HFFc6 (cell line): ENCODE measurements at places on chromosomes 16 and 17.
A peak's percentile ranks its signal among the peaks of the same experiment; 100 is the strongest.

DNA sequence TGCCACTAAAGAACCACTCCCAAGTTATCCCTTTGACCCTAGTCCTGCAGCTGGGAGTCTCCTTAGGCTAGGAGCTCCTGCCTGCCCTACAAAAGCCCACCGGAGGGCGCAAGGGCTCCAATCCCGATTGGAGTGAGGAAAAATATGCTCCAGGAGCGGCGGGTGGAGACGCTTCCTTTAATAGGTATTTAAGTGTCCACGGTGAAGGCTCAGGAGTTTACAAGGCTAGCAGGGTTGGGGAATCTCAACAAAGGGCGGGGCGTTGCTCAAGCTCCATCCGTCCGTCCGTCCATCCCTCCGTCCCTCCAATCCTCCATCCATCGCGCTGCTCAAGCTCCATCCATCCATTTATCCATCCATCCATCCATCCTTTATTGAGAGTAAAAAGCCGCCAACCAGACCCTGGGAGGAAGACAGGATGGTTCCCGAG is 556 bp upstream of the SPNS1 start:
- H3K4me1 ChIP-seq = peaks cover 26% of the 10 kb centered on the region
- H3K36me3 ChIP-seq = peaks cover 8% of the 10 kb centered on the region; the same call in 1 of the 2 replicates
- DNase-seq = peak; percentile 67
- H3K27me3 ChIP-seq = no peaks in the 10 kb centered on the region; the same call in 1 of the 2 replicates
- H3K27ac ChIP-seq = peak overlapping the region; percentile 100

GRCh38 chr17:74368341-74369081 is 1.2 kb downstream of the GPR142 start:
- H3K27me3 ChIP-seq = no peaks in the 10 kb centered on the region; the same call in none of the 2 replicates
- H3K4me3 ChIP-seq = no peak overlapping the region
- DNase-seq = no peak
- no peak overlapping the region for H3K27ac ChIP-seq
- no peaks in the 10 kb centered on the region for H3K4me1 ChIP-seq

- H3K4me1 ChIP-seq = peaks cover 6% of the 10 kb centered on the region; the same call in 1 of the 2 replicates
- no peak overlapping the region for H3K4me3 ChIP-seq
- H3K27me3 ChIP-seq = peaks cover 15% of the 10 kb centered on the region
These were observed 20.5 kb upstream of the BLMH start for GRCh38 chr17:30312226-30312625.

GRCh38 chr17:30173649-30174048 is 57.0 kb downstream of the NSRP1 start:
- peaks cover 35% of the 10 kb centered on the region for H3K36me3 ChIP-seq
- H3K27ac ChIP-seq = no peak overlapping the region

- peaks cover 8% of the 10 kb centered on the region for H3K36me3 ChIP-seq
- no peak overlapping the region for H3K4me3 ChIP-seq
- peaks cover 6% of the 10 kb centered on the region for H3K27me3 ChIP-seq
- DNase-seq = no peak
- peaks cover 83% of the 10 kb centered on the region for H3K4me1 ChIP-seq
These were observed 114.0 kb downstream of the ZNF778 start for GRCh38 chr16:89331371-89332109.

DNA sequence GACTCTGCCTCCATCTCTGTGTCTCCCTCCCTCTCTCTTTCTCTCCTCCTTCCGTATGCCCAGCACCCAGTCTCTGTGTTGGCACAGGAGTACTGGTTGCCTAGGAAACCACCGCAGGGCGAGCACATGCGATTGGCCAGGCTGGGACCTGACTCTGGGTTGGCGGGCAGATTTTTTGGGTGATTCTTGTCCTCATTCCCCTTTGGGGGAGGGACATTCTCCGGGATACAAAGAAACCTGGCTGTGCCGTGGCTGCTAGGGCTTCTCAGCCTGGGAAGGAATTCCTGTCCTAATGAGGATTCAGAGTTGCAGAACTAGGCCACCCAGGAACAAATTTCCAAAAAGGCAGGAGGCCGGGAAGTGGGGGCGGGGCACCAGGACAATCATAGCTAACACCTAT is 168.9 kb downstream of the SHISA9 start:
- H3K27ac ChIP-seq = no peak overlapping the region
- H3K27me3 ChIP-seq = peaks cover 1% of the 10 kb centered on the region; the same call in 1 of the 2 replicates

GRCh38 chr16:46895399-46896313 is 11.5 kb downstream of the GPT2 start:
- no peaks in the 10 kb centered on the region for H3K27me3 ChIP-seq
- H3K36me3 ChIP-seq = no peaks in the 10 kb centered on the region
- DNase-seq = no peak
- H3K4me1 ChIP-seq = peaks cover 19% of the 10 kb centered on the region
- H3K27ac ChIP-seq = no peak overlapping the region
- H3K4me3 ChIP-seq = no peak overlapping the region

DNA sequence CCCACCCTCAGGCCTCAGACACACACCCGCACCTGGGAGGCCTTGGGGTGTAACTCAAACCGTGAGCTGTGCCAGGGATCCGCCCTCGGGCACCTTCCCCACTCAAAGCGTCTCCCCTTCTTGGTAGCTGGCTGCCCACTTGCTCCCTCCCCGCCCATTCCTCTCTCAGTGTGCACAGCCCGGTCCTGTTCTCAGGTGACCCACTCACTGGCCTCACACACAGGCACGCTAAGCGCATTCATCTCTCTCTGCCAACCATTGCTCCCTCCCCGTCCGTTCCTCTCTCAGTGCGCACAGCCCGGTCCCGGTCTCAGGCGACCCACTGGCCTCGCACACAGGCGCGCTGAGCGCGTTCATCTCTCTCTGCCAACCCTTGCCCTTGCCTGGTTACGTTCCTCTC is 20.8 kb downstream of the WDR45B start:
- no peaks in the 10 kb centered on the region for H3K27me3 ChIP-seq
- DNase-seq = no peak
- H3K27ac ChIP-seq = no peak overlapping the region
- no peak overlapping the region for H3K4me3 ChIP-seq
- no peaks in the 10 kb centered on the region for H3K4me1 ChIP-seq

DNA sequence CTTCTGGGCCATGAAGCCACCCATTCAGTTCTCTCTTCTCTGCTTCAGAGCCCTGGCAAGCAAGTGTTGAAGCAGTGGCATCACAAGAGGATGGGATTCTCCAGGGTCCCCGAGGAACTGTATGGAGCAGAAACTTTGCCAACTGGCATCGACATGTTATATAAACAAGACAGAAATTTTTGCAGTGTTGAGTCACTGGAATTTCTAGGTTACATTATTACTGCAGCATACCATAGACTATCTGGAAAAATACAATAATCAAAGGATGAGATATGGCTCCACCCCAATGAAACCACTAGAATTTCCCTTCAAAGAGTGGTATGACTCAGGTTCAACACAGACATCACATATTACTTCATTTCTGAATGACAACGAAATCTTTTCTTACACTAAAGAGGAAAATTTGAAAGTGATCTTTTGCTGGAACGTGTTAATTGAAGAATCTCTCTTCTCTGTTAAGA is 343.0 kb upstream of the DYNLRB2 start:
- no peaks in the 10 kb centered on the region; the same call in 1 of the 2 replicates for H3K36me3 ChIP-seq
- peak overlapping the region; percentile 89 for H3K27ac ChIP-seq
- peak overlapping the region; percentile 78 for H3K4me3 ChIP-seq
- DNase-seq = peak; percentile 92
- H3K4me1 ChIP-seq = peaks cover 34% of the 10 kb centered on the region

- peaks cover 39% of the 10 kb centered on the region for H3K36me3 ChIP-seq
- H3K27me3 ChIP-seq = no peaks in the 10 kb centered on the region; the same call in 1 of the 2 replicates
- peak; percentile 96 for DNase-seq
These were observed 20.1 kb downstream of the COX11 start for GRCh38 chr17:54948380-54948779.

GRCh38 chr16:56108056-56108471 is 83.2 kb upstream of the GNAO1 start:
- no peak for DNase-seq
- H3K4me1 ChIP-seq = no peaks in the 10 kb centered on the region
- H3K27me3 ChIP-seq = peaks cover 1% of the 10 kb centered on the region; the same call in 1 of the 2 replicates
- H3K36me3 ChIP-seq = peaks cover 4% of the 10 kb centered on the region; the same call in 1 of the 2 replicates
- no peak overlapping the region for H3K27ac ChIP-seq
- no peak overlapping the region for H3K4me3 ChIP-seq

GRCh38 chr17:29982991-29983653 is 41.7 kb downstream of the EFCAB5 start:
- no peak for DNase-seq
- no peak overlapping the region for H3K4me3 ChIP-seq
- H3K4me1 ChIP-seq = peaks cover 2% of the 10 kb centered on the region; the same call in 1 of the 2 replicates
- peaks cover 7% of the 10 kb centered on the region for H3K27me3 ChIP-seq
